ENCODE measurements at places on chromosomes 3 and 15. TPM values are rescaled to one million over a fixed set of nuclear protein-coding genes. Genes with fewer than 3 reads are reported as not detected.
A peak's percentile ranks its signal among the peaks of the same experiment; 100 is the strongest.

Gene PTH1R
- total RNA-seq = 8.4 TPM

Gene PDCD10
- 59.4 TPM for total RNA-seq

GRCh38 chr15:55546718-55547117, 38.7 kb upstream of the DNAAF4 start:
- DNase-seq = no peak

DNA sequence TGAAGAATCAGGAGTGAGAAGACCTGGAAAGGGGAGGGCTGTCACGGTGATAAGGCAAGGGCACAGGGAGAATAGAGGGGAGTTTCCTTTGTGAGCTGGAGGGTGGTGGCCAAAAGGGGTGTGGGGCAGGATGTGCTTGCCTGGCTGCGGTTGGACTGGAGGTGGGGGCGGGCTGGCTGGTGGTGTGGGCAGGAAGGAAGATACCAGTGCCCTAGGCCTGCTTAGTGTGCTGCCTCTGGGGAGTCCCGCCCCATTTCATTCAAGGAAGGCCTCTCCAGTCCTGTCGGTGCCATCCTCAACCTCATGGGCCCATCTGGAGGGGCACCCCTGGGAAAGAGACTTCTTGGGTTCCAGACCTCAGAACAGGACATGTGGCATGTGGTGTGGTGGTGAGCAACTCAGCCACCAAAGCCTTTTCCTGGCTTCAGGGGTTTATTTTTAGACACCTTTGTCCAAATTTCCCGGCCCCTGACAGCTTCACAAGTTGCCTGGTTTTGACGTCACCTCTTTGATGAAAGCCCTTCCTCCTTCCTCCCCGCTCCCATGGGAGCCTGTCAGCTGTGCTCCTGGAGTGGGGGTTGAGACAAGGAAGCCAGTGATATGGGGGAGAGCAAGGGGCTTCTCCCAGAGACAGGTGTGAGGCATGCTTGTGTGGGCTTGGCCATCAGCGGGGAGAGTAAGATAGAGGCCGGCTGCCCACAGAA, 15.6 kb downstream of the TEX264 start:
- peak; percentile 59 for DNase-seq

- no peak for DNase-seq
These were observed 29.1 kb upstream of the RARRES1 start for GRCh38 chr3:158761350-158761749.

- no peak for DNase-seq
These were observed 107.7 kb downstream of the ETFA start for GRCh38 chr15:76203346-76204108.

- DNase-seq = no peak
These were observed 36.6 kb upstream of the EPHB3 start for GRCh38 chr3:184524981-184525336.

DNA sequence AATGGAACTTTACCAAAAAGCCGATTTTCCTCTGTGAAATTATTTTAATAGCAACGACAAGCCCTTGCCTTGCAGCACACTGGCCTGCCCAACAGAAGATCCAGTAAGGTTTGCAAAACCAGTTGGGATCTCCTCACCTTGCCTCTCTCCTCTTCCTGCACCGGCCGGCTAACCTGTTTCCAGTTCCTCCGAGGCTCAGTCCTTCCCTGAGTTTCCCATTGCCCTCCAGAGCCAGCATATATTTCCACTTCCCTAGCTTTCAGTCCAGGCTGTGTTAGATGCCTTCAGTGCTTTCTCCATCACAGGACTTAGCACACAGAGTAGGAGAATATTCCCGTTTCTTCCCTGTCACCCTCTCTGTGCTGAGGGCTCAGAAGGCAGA, 60.3 kb downstream of the NOX5 start:
- DNase-seq = no peak

GRCh38 chr3:149501524-149501923, 27.0 kb downstream of the TM4SF4 start:
- no peak for DNase-seq

GRCh38 chr3:23837691-23838090, 31.9 kb downstream of the UBE2E1 start:
- DNase-seq = no peak

DNA sequence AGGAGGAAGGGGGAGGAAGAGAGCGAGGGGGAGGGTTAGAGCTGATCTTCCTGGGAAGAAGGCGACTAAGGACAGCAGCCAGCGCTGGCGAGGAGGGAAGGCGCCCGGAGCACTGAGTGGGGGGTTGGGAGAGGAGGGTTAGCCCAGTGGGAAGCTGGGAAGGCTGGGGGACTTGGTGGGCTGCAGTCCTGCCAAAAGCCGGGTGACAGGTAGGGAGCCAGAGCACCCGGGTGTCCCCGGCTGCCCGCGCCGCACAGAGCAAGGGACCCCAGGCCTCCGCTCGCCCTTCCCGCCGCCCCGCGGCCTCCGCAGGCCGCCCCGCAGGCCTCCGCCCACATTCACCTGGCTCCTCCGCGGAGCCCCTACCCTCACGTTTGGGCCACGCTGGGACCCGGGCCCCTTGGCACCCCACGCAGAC, 448 bp downstream of the SLC12A8 start:
- no peak for DNase-seq

- DNase-seq = peak; percentile 40
These were observed 13.4 kb upstream of the FAM98B start for GRCh38 chr15:38440353-38441129.
